ENCODE measurements at places on chromosomes 2 and 18.

GRCh38 chr2:161166538-161167409 is 6.5 kb downstream of the TANK start:
- peak; percentile 92 for ATAC-seq

DNA sequence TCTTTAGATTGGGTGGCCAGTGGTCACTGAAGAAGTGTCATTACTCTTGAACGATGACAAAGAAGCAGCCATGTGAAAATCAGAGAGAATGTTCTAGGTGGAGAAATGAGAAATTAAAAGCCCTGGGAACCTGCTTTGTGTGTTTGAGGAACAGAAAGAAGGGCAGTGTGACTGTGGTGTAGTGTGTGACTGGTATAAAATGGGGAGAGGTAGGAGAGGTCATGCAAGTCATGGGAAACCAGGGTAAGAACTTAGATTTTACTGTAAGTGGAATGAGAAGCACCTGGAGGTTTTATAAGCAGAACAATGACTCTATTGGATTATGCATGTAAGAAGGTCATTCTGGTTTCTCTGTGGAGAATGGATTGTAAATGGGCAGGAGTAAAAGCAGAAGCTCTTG is 12.2 kb downstream of the ICOS start:
- ATAC-seq: peak; percentile 35

DNA sequence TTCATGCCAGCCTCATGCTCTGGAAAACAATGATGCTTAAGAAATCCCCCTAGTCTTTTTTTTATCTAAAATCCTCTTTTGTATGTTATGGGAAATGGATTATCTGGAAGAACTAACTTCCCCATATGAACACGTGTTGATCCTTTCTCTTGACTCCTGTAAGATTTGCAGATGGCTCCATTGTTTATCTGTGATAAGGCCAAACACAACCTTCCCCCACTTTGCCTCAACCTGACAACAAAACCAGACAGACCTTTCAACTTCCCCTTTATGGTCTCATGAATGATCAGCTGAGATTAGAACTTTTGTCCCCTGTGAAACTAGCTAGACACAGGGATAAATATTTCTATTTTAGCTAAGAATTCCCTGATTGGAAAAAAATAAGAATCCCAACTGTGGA is 828.0 kb upstream of the CDH2 start:
- no peak for ATAC-seq

GRCh38 chr2:11889854-11890253 is 143.4 kb downstream of the LPIN1 start:
- ATAC-seq: no peak

- ATAC-seq: no peak
These were observed 28.1 kb downstream of the CRIM1 start for GRCh38 chr2:36383726-36384125.
